ENCODE measurements at places on chromosomes 2 and 18.

DNA sequence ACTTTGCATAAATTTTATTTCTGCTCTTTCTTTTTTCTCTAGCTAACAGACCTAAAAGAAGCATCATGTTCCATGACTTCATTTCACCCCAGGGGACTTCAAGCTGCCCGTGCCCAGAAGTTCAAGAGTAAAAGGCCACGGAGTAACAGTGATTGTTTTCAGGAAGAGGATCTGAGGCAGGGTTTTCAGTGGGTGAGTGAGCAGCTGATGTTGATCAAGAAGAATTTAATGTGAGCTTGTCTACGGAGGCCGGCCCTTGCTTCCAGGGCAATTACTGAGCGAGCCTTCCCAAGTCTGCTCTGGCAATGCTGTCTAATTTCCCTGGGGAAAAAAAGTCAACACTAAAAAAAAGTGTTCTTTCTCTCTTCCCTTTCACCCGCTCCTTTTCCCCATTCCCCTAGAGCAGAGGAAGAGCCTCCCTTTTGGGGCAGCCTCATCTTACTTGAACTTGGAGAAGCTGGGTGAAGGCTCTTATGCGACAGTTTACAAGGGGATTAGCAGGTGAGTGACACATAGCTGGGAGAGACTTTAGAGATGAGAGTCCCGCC lies 1.2 kb downstream of the CDK15 start:
- DNase-seq, result peak; percentile 50

DNA sequence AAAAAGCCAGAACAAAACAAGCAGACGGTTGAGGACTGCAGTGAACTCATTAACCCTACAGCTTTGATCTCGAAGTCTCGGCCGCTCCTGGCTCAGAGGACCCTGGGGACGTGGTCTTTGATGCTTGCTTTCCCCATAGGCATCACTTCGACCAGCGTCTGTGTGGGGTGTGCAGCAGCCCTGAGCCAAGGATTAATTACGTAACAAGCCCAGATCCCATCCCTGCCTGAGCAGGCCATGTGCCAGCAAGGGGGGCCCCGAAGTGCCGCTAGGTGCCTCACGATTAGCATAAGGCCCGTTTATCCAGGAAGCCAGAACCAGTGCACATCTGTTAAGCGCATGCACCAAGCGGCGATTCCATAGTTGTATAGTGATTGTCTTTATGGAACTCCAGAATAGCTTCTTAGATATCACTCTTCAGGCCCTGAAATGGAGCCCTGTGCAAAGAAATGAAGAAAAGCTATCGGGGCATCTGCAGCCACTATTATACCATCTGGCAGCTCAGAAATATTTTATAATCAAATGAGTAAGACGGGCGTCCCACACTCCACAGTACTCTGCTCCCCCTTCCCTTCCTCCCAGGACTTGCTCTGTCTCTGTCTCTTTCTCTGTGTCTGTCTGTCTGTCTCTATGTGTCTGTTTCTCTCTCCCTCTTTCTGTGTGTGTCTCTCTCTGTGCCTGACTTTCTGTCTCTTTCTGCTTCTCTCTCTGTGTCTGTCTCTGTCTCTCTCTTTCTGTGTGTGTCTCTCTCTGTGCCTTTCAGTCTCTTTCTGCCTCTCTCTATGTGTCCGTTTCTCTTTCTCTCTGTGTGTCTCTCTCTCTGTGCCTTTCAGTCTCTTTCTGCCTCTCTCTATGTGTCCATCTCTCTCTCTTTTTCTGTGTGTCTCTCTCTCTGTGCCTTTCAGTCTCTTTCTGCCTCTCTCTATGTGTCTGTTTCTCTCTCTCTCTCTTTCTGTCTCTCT lies 41.7 kb downstream of the HPCAL1 start:
- no peak for DNase-seq

DNA sequence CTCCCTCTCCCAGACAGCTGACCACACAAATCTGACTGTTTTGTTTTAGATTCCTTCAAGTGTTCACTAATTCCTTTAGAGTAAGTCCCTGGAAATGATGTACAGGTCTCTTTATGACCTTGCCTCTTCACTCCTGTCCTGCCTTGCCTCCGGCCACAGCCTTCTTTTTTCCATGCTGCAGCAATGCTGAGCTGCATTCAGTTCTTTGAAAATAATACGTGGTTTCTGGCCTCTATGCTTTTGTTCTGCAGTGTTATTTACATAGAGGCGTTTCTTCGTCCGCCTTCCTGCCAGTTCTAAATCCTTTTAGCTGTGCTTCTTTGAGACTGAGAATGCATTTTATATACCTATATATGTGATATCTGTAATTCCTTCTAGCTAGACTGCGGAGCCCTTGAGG lies 87.2 kb downstream of the PPP1R1C start:
- DNase-seq, result no peak

GRCh38 chr2:142165790-142166189 lies 35.0 kb upstream of the LRP1B start:
- no peak for DNase-seq

GRCh38 chr18:66508937-66509336 lies 95.0 kb downstream of the CDH19 start:
- DNase-seq, result no peak

- no peak for DNase-seq
Measured at GRCh38 chr2:205435970-205436369, 246.3 kb upstream of the NRP2 start.

GRCh38 chr2:231258701-231259100 lies 60.3 kb downstream of the ARMC9 start:
- DNase-seq, result no peak

GRCh38 chr18:11947214-11948191 lies 33.8 kb upstream of the IMPA2 start:
- peak; percentile 72 for DNase-seq

DNA sequence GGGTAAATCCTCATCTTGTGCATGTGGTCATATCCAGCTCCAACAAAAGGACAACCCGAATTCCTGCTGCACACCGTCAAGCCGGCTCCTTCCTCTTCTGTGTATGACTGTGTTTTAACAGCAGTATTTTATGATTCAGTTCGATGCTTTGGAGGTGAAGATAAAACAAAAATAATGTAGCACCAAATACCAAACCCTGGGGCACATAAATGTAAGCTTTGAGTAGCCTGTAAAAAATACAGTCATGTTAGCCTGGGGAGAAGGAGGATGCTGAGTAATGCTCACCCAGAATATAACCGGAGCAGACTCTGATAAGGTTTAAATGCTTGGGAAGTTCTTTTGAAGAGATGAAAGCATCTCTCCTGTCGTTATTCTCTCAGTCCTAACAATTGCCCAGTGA lies 225.0 kb downstream of the SUCLG1 start:
- DNase-seq, result no peak

- DNase-seq, result no peak
Measured at GRCh38 chr2:161152302-161152701, 7.9 kb upstream of the TANK start.

DNA sequence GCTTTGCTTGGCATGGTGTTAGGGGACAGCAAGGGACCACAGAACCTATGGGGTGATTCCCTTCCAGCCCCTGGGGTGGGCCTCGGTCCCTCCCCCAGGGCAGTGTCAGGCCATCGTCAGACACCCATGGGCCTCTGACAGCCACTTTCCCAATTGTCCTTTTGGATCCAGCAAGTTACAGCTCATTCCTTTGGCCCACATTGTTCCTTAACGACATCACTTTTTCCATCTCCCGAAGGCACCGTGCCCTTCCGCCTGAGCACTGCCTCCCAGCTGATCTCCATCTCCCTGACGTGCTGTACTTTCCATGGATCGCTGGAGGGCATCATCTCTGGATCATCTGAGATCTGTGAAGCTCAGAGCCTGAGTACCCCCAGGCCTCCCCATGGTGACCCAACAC lies 10.4 kb upstream of the KCNK3 start:
- no peak for DNase-seq

GRCh38 chr18:26454616-26455015 lies 93.7 kb downstream of the KCTD1 start:
- no peak for DNase-seq

GRCh38 chr2:54384301-54385203 lies 71.6 kb upstream of the SPTBN1 start:
- no peak for DNase-seq

DNA sequence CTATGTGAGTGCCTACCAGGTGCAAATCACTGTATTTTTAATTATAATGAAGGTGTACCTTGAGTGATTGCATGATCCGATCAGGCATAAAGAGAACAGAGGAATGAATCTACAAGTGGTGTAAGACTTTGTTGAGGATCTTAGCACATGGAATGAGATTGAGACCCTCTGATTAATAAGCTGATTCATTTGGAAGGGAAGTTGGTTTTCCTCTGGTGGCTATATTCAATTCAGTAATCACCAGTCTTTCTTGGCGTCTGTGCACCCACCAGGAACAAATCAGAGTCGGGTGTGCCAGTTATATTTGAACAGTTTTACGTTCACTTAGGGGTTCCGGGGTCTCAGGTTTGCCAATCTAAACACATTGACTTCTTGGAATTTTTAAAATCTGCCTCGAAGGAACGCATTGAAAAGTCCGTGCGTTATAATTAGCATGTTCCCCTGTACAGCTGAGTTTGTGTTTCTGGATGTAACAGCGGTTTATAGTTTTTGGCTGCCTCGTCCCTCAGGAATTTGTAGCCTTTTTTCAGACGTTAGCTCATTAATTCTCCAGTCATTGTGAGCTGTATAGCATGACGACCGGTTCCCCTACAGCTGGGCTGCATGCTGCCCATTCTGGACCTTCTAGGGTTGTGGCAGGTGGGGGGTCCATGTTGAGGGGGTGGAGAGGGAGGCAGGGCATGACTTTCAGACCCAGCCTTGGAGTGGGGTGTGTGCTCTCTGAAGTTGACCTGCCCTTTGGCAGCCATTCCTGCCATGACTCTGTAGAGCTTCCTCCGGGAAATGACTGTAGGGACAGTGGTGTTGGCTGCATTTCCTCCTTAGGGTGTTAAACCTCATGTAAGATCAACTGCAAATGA lies 20.3 kb downstream of the MYO1B start:
- peak; percentile 51 for DNase-seq

DNA sequence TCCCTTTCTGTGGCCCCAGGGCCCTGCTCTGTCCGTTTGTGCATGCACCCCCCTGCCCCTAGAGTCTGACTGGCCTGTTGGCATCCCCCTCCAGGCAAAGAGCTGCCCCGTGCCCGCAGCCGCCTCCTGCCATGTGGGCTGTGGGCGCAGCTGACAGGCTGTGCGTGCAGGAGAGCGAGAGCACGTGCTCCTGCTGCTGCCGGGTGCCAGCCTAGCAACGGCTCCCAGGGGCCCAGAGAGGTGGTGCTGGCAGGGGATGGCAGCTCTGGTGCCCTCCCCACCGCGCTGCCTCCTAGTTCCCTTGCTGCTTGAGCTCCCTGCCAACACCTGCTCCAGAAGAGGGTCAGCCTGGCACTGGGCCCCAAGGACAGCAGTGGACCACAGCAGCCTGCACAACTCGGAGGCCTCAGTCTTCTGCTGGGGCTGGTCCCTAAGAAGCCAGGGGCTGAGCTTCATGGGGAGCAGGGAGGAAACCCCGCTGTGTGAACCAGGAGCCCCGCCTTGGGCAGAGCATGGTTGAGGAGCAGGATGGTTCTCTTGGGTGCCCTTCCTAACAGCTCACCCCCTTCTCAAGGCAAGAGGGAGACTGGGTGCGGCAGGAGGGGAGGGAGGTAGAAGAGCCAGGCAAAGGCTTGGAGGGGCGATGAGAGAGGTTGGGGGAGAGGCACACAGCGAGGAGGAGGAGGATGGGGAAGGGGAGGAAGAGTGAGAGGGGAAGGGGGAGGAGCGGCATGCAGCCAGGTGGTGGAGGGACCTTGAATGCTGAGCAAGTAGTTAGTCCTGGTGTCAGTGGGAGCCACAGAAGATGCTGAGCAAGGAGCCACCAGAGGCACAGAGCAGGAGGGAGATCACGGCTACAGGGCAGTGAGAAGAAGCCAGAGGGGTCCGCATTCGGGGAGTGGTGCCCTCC lies 23.8 kb upstream of the PTMA start:
- no peak for DNase-seq

DNA sequence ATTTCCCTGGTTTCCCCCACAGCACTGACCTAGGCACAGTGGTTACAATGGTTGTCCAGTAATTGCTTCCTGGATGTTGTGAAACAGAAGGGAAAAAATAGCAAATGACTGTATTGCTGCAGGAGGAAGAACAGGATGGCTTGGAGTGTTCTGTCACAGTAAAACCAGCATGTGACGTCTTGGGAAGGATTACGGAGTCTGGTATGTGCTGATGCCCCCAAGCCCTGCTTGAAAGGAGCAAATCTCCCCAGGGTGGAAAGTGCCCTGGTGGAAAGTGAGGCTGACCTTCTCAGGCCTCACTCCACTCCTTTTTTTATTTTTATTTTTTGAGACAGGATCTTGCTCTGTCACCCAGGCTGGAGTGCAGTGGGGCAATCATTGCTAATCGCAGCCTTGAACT lies 7.8 kb downstream of the RAB11FIP5 start:
- DNase-seq, result no peak

DNA sequence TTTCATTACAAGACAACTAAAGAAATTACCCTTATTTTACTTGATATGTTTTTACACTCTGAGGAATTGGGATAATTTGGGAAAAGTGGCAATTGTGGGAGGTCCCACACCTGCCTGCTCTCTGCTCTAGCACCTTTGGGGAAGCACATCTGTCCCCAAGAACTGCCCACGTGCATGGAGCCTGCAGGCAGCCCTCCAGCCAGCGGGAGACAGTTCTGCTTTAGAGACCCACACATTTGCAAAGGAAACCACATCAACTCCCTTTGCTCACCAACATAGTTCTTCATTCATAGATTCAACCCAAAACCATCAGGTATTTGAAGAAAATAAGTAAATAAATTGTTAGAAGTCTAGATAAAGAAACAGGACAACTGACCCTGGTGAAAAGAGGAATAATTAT lies 239.9 kb upstream of the ID2 start:
- no peak for DNase-seq

DNA sequence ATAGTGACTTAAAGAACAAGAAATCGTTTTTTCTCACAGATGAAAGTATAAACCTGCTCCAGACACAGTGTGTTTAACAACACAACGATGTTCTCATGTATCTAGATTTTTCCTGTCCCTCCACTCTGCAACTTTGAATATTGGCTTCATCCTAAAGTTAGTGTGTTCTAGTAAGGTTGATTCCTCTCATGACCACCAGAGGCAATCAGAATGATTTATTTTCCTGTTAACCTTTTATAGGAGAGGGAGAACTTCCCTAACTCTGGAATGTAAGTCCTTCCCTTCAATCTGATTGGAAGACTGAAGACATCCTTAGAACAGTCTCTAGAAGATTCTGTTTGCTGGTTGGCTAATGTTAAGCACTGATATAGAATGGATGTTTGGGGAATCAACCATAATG lies 41.0 kb upstream of the TAF4B start:
- DNase-seq, result no peak

GRCh38 chr18:77054288-77054605 lies 78.3 kb downstream of the MBP start:
- no peak for DNase-seq

DNA sequence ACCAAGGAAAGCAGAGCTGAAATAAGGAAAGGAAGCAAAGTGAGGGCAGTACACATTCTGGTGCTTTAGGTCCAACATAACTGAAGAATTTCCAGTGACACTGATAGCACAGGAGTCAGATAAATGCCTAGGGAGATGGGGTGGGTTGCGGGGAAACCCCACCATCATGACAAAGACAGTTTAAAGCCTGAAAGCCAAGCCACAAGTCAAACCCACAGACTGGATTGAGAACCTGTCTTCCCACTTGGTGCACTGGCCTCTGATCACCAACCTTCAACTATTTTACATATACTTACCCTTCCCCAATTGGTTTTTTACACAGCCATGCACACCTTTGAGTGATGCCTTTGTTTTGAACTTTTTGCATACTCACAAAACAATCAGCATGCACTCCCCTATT lies 22.2 kb upstream of the PDK1 start:
- no peak for DNase-seq

- DNase-seq, result no peak
Measured at GRCh38 chr2:235000426-235001236, 48.8 kb downstream of the SH3BP4 start.

- no peak for DNase-seq
Measured at GRCh38 chr2:203401-203800, 60.4 kb downstream of the SH3YL1 start.
